Left kidney (tissue), 8 donors: ENCODE measurements at places on chromosomes 2 and 18. TPM values are rescaled to one million over a fixed set of nuclear protein-coding genes. Genes with fewer than 3 reads are reported as not detected.

GRCh38 chr18:45402485-45403056 lies 212.7 kb upstream of the SLC14A2 start:
- no peak for DNase-seq

The ACKR3 gene
- polyA plus RNA-seq, result 53.2 TPM

- no peak for DNase-seq
Observed at GRCh38 chr2:170350929-170351826, 173.2 kb downstream of the MYO3B start.

- DNase-seq, result no peak
Observed at GRCh38 chr2:216649574-216649973, 16.4 kb downstream of the IGFBP2 start.

DNA sequence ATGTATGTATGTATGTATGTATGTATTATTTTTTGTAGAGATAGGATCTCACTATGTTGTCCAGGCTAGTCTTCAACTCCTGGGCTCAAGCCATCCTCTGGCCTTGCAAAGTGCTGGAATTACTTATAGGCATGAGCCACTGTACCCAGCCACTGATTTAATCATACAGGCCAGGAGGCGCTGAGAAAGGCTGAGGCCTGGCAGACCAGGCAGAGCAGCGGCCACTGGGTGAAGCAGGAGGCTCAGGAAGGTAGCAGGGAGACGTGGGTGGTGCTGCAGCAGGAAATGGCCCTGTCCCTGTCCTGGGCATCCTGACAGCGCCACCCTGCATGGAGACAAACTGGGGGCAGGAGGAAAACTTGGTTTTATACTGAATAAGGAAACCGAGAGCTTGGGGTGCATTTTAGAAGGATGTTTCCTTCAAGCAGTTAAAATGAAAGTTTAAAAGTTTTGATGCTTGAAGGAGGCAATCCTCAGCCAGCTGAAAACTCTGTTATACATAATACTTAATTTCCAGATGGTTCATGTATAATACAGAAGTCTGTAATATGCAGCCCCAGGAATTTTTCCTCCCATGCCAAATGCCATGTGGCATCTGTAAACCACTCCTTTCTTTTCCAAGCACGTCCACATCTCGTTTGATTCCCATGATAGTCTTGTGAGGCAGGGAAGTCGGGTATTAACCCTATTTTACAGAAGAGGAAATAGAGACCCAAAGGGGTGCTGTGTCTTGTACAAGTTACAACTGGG lies 182.4 kb downstream of the CELF4 start:
- DNase-seq, result no peak

GRCh38 chr18:64539847-64540246 lies 391.0 kb upstream of the LINC00305 start:
- DNase-seq, result no peak

The ITGB6 gene
- 16.7 TPM for polyA plus RNA-seq
